KBM-7 (cell line): ENCODE measurements at places on chromosomes 4 and X.

- peak; percentile 16 for DNase-seq
These were observed 808 bp downstream of the THAP6 start for GRCh38 chr4:75514949-75515612.

GRCh38 chr4:168724686-168725411, 228.0 kb downstream of the PALLD start:
- DNase-seq: no peak

GRCh38 chr4:75790024-75790423, 65.6 kb downstream of the USO1 start:
- DNase-seq: no peak

DNA sequence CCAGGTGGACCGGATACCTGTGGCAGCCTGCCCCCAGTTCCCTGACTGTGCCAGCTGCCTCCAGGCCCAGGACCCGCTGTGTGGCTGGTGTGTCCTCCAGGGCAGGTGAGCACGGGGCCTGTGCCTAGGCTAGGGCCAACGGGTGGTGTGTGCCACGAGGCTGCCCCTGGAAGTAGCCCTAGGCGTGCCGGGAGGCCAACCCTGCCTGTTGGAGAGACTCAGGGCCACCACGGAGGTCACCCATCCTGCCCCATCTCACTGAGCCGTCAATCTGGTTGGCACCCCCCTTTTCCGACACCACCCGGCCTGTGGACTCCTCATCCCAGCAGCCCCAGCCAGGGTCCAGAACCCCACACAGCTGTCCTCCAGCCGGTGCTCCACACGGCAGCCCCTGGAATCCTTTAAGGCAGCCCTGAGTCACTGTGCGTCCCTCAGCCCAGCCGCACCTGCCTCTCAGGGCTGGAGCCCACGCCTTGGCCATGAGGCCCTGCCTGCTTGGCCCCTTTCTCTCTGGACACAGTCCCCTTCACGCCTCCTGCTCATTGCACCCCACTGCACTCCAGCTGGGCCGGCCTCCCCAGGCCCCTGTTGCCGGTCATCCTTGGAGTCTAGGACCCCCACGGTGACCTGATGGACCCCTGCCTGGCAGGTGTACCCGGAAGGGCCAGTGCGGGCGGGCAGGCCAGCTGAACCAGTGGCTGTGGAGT, 5.3 kb downstream of the PLXNB3 start:
- no peak for DNase-seq

- DNase-seq: no peak
These were observed 221.5 kb downstream of the PCDH18 start for GRCh38 chr4:137310593-137311490.

- no peak for DNase-seq
These were observed 51.3 kb downstream of the SH3RF1 start for GRCh38 chr4:169219440-169219839.

DNA sequence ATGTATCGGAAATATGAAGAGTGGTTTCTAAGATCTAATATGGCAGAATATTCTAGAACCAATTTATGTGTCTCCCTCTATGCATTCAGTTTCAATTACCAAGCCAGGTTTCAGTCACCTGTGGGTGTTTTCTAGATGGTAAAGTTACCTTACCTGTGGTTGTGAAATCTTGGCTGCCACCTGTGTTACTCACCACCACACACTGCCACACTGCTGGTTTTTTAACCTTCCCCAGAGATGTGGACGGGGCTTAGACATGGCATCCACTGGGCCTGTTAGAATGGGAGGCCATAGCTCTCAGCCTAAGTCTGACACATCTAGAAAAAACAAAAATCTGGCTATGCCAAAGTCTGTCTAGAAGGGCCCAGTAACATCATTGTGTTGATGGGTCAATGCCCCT, 896.5 kb upstream of the PABPC4L start:
- DNase-seq: no peak

DNA sequence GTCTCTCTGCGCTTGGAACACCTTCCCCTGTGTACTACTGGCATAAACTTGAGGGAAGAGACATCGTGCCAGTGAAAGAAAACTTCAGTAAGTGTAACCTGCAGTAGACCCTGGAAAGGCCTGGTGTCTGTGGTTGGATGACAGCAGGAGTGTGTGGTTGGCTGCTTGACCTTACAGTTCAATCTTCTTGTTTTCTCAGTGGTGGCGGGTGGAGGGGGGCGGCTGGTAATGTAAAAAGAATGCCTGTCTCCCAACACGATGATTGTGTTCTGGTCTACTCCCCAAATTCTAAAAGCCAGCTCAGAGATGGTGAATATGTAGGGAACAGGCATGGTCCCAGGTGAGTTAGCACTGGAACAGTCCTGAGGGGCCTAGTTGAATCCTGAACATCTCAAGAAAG, 18.6 kb downstream of the PSMD10 start:
- no peak for DNase-seq

- no peak for DNase-seq
These were observed 40.3 kb downstream of the MED28 start for GRCh38 chr4:17654701-17655100.

DNA sequence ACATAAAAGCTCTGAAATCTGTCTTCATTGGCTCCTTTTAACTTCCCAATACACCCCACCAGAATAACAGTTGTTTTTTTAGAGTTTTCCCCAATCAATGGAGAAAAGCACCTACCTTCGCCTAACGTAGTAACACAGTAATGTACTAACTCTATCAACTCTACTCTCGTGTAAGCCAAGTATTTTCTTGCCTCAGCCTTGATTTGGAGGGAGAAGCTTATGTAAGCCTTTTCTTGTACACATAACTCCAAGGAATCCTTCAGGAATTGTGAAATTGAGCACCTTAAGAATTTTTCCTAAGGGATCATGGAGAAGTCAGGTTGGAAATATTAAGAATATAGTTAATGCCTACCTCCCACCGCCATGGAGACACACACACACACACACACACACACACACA, 181.2 kb downstream of the RAPGEF2 start:
- DNase-seq: no peak

GRCh38 chr4:120919358-120919757, 3.2 kb downstream of the PRDM5 start:
- DNase-seq: no peak

GRCh38 chr4:180636696-180637404, 1606.4 kb upstream of the TENM3 start:
- DNase-seq: no peak

- DNase-seq: no peak
These were observed 226.7 kb upstream of the CENPE start for GRCh38 chr4:103424853-103425252.

GRCh38 chrX:140815868-140816267, 106.3 kb downstream of the LINC00632 start:
- DNase-seq: no peak

GRCh38 chr4:15695240-15695699, 7.6 kb upstream of the BST1 start:
- DNase-seq: no peak

- no peak for DNase-seq
These were observed 249.2 kb upstream of the GPRIN3 start for GRCh38 chr4:89556601-89557305.

DNA sequence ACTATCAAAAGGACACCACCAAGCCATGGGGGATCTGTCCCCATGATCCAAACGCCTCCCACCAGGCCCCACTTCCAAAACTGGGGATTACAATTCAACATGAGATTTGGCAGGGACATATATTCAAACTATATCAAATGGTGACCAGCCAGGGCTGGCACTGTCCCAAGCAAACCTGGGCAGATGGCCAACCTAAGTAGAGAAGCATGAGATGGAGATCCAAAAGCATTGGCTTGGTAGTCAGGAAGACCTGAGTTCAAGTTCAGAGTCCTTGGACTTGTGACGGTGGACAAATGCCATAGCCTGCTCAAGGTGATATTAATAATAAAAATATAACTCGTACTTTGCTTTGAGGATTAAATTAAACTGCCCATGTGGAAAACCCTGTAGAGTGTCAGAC, 79.2 kb upstream of the HS3ST1 start:
- DNase-seq: no peak

- no peak for DNase-seq
These were observed 34.9 kb downstream of the GYG2 start for GRCh38 chrX:2863646-2864045.

GRCh38 chr4:94171616-94172015, 36.0 kb upstream of the SMARCAD1 start:
- peak; percentile 15 for DNase-seq

GRCh38 chr4:38328989-38329729, 334.8 kb upstream of the KLF3 start:
- DNase-seq: no peak

DNA sequence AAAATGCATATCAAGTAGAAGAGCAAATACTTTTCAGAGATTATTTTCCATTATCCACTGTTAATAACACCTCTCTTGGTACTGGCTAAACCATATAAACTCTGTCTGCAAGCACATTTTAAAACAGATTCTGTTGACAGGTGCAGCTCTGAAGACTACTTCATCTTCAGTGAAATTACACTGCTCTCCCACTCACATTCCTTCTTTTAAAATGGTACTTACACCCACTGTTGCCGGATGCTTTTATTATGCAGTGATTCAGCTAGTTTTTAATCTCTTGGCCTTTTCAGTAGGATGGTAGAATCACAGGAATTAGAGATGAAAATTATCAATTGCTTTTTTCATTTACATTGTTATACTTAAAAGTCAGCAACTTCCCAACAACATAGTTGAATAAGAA, 381.6 kb downstream of the GASK1B start:
- no peak for DNase-seq
